Progenitor cell of endocrine pancreas (in vitro differentiated cells): ENCODE measurements at places on chromosomes 5 and 9. TPM values are rescaled to one million over a fixed set of nuclear protein-coding genes. Genes with fewer than 3 reads are reported as not detected.

The GPR151 gene
- not detected in 2 replicates for total RNA-seq

The EQTN gene
- 1.1 and 1.4 TPM in 2 replicates for total RNA-seq

The KIF24 gene
- 9.1 and 10.0 TPM in 2 replicates for total RNA-seq

The ARID3C gene
- 8.5 and 12.0 TPM in 2 replicates for total RNA-seq

The TLE4 gene
- total RNA-seq: 54.1 and 55.6 TPM in 2 replicates

The STK32A gene
- total RNA-seq: 1.3 and 2.4 TPM in 2 replicates

The PROP1 gene
- total RNA-seq: not detected in 2 replicates

The NUTM2G gene
- not detected in 2 replicates for total RNA-seq

The MUSK gene
- not detected in 2 replicates for total RNA-seq

The ANKHD1 gene
- total RNA-seq: 115 and 117 TPM in 2 replicates

The MORN5 gene
- total RNA-seq: 0.57 and 1.9 TPM in 2 replicates

The CEL gene
- total RNA-seq: 5.2 and 5.4 TPM in 2 replicates

The SLC45A2 gene
- total RNA-seq: 2.4 and 4.2 TPM in 2 replicates

The OBP2B gene
- total RNA-seq: not detected in 2 replicates

The FGFR4 gene
- total RNA-seq: 244 and 258 TPM in 2 replicates

The ZNF622 gene
- 28.5 TPM in 2 replicates for total RNA-seq

The JAKMIP2 gene
- 5.0 and 6.0 TPM in 2 replicates for total RNA-seq

The PCDHGC4 gene
- 3.0 and 3.8 TPM in 2 replicates for total RNA-seq

The PCDHA6 gene
- 12.5 and 13.2 TPM in 2 replicates for total RNA-seq

The IFNE gene
- 2.5 and 3.6 TPM in 2 replicates for total RNA-seq

The PCDHGA7 gene
- 0.41 and 0.49 TPM in 2 replicates for total RNA-seq

The PCSK1 gene
- total RNA-seq: 1.9 and 2.0 TPM in 2 replicates

The CCDC192 gene
- 0.60 TPM in 1 of 2 replicates, not detected in the other for total RNA-seq

The NR5A1 gene
- total RNA-seq: 0.36 and 0.49 TPM in 2 replicates

The KCNV2 gene
- not detected in 2 replicates for total RNA-seq

The SLC6A3 gene
- total RNA-seq: not detected in 2 replicates

The FCN2 gene
- total RNA-seq: not detected in 2 replicates

The NXNL2 gene
- 0.31 TPM in 1 of 2 replicates, not detected in the other for total RNA-seq

The LCP2 gene
- not detected in 2 replicates for total RNA-seq

The NPDC1 gene
- total RNA-seq: 62.0 and 73.2 TPM in 2 replicates

The IER5L gene
- 21.8 and 22.6 TPM in 2 replicates for total RNA-seq

The COMMD10 gene
- 30.9 and 31.6 TPM in 2 replicates for total RNA-seq

The TAF11L5 gene
- total RNA-seq: not detected in 2 replicates

The SLIT3 gene
- 18.8 and 19.6 TPM in 2 replicates for total RNA-seq

The ECSCR gene
- total RNA-seq: not detected in 2 replicates

The RANBP6 gene
- total RNA-seq: 20.2 and 20.8 TPM in 2 replicates

The CTNNAL1 gene
- 42.8 and 47.8 TPM in 2 replicates for total RNA-seq

The SLC1A1 gene
- total RNA-seq: 3.8 and 5.6 TPM in 2 replicates

The SLC24A2 gene
- total RNA-seq: 0.02 and 0.18 TPM in 2 replicates

The TBC1D9B gene
- 128 and 135 TPM in 2 replicates for total RNA-seq

The SLC6A19 gene
- 2.2 and 2.6 TPM in 2 replicates for total RNA-seq

The KLF4 gene
- 8.0 and 9.2 TPM in 2 replicates for total RNA-seq

The ITK gene
- total RNA-seq: not detected in 2 replicates

The SPINK6 gene
- total RNA-seq: not detected in 2 replicates

The PCDHA12 gene
- 12.9 and 13.7 TPM in 2 replicates for total RNA-seq

The ANKDD1B gene
- total RNA-seq: 2.3 and 2.8 TPM in 2 replicates

The HSPB3 gene
- total RNA-seq: not detected in 2 replicates

The ARL15 gene
- 28.9 and 30.0 TPM in 2 replicates for total RNA-seq

The UCK1 gene
- total RNA-seq: 32.4 and 32.8 TPM in 2 replicates

The ZDHHC12 gene
- 33.7 TPM in 2 replicates for total RNA-seq

The AJM1 gene
- 5.1 and 5.8 TPM in 2 replicates for total RNA-seq

The SH2D3C gene
- 2.0 and 2.6 TPM in 2 replicates for total RNA-seq

The ST8SIA4 gene
- 5.5 and 6.8 TPM in 2 replicates for total RNA-seq

The SLC6A7 gene
- not detected in 2 replicates for total RNA-seq

The PCDHB10 gene
- 5.5 and 7.2 TPM in 2 replicates for total RNA-seq

The PAIP1 gene
- 124 and 135 TPM in 2 replicates for total RNA-seq
